ENCODE measurements at places on chromosomes 12 and 14. TPM values are rescaled to one million over a fixed set of nuclear protein-coding genes. Genes with fewer than 3 reads are reported as not detected.

HOXC13 gene
- not detected for total RNA-seq

LRP1 gene
- 3.8 TPM for total RNA-seq

RHOJ gene
- 177 TPM for total RNA-seq

PIWIL1 gene
- not detected for total RNA-seq

SLC10A1 gene
- total RNA-seq: not detected
